ENCODE measurements at places on chromosomes 12 and 14.
A peak's percentile ranks its signal among the peaks of the same experiment; 100 is the strongest.

GRCh38 chr14:105340821-105341733, 26.5 kb downstream of the PACS2 start:
- no peak for DNase-seq

DNA sequence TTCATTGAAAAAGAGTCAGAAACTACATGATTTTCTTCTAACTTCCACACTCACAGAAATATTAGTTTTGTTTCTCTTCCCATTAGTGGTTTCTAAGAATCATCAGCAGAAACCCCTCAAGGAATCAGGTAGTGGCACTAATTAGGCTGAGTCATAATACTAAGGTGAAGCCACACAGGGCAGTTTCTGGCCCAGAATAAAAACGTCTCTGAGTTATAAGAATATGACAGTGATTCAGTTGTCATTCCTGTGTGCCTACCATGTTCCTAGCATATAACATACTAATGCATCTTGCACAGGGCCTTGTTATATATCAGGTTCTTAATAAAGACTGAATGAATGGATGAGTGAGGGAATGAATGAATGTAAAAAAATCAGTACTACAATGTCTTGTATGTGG, 206.0 kb upstream of the PLEKHG7 start:
- no peak for DNase-seq

- DNase-seq = peak; percentile 91
These were observed 108.8 kb upstream of the ATF7IP start for GRCh38 chr12:14256555-14257169.

GRCh38 chr12:128698301-128698972, 125.3 kb downstream of the SLC15A4 start:
- DNase-seq = no peak

GRCh38 chr12:91767237-91767636, 378.4 kb downstream of the BTG1 start:
- no peak for DNase-seq

DNA sequence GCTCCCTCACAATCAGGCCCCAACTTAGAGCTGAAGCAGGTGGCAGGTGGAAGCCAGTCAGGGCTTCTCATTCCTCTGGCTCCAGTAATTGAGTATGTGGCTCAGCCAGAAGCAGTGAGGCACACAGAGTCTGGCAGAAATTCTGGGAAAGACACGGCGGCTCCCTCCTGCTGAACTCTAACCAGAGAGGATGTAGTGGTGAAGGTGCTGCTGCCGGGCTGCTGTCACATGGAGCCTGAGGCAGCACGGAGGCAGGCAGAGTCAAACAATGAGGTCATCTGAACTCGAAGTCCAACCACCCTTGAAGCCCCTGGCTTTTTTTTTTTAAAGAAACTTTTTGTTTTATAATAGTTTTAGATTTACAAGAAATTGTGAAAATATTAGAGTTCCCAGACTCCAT, 33.4 kb upstream of the SMOC1 start:
- no peak for DNase-seq

DNA sequence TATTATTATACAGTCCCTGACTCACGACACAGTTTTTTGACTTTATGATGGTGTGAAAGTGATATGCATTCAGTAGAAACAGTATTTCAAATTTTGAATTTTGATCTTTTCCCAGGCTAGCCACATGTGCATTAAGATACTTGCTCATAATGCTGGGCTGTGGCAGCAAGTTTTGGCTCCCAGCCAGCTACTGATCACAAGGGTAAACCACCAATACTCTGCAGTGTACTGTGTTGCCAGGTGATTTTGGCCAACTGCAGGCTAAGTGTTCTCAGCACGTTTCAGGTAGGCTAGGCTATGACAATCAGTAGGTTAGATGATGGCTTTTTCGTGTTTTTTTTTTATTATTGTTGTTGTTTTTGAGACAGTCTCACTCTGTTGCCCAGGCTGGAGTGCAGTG, 69.4 kb upstream of the ACTN1 start:
- no peak for DNase-seq

GRCh38 chr14:90675399-90675798, 140.8 kb downstream of the TTC7B start:
- peak; percentile 46 for DNase-seq

GRCh38 chr14:78725086-78725485, 554.9 kb downstream of the NRXN3 start:
- DNase-seq = no peak

GRCh38 chr14:25122211-25122610, 72.3 kb upstream of the STXBP6 start:
- peak; percentile 25 for DNase-seq

GRCh38 chr14:100552524-100553125, 34.6 kb downstream of the BEGAIN start:
- DNase-seq = no peak

DNA sequence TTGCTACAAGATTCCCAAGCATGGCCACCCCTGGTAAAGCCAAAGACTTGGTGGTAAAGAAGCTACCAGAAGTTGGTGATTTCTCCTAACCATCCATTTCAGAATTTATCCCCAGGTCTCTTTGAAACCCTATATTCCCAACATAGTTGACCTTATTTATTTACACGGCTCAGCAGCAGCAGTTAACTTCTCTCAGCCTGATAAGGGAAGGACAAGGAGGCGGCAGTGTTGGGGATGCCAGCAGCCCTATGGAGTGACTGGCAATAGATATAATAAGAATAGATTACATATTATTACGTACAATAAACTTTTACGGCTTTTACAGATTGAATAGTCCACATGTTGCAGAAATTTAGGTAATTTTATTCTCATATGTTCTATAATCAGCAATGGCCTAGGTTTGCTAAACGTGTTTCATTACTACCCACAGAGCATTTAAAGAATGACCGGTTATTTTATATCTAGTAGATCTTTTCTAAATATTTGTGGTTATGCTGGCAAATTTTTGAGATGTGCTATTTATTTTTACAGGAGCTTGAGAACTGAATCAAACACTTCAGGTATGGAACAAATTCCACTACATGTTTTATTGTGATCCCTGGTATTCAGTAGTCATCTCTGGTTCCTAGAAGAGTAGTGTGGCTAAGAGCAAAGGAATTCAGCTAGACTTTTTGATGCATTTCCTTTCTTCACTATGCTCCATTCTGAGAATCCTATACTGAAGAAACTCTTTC, 19.8 kb upstream of the PALS1 start:
- no peak for DNase-seq

GRCh38 chr12:117567644-117568216, 206.3 kb upstream of the NOS1 start:
- no peak for DNase-seq

All from inflammatory macrophage (primary cell).